ENCODE measurements at places on chromosomes 11 and 22.

DNA sequence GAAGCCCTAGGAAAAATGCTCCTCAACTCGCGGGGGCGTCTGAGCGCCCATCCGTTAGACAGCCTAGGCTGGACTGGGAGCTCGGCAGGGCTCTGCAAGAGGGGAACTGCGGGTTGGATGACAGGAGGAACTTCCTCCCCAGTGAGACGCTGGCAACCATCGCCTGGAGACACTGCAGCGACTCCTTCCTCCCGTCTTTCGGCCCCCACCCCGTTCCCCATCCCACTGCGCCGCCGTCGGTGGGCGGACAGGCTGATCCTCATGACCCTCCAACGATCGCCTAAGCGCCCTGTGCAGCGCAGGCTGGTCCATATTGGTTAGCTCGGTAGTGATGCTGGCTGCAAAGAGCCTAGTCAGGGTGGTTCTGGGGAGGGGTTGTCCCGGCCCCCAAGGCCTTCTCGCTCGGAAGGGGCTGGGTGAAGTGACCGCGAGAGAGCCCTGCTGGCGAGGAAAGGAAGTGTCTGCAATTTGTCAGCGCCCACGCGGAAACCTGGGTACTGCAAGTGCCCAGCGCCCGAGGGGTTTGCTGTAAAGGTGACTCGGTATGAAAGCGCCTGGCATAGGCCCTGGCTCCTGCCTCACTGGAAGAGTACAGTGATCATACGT is 638 bp downstream of the NRGN start:
- no peak for DNase-seq

DNA sequence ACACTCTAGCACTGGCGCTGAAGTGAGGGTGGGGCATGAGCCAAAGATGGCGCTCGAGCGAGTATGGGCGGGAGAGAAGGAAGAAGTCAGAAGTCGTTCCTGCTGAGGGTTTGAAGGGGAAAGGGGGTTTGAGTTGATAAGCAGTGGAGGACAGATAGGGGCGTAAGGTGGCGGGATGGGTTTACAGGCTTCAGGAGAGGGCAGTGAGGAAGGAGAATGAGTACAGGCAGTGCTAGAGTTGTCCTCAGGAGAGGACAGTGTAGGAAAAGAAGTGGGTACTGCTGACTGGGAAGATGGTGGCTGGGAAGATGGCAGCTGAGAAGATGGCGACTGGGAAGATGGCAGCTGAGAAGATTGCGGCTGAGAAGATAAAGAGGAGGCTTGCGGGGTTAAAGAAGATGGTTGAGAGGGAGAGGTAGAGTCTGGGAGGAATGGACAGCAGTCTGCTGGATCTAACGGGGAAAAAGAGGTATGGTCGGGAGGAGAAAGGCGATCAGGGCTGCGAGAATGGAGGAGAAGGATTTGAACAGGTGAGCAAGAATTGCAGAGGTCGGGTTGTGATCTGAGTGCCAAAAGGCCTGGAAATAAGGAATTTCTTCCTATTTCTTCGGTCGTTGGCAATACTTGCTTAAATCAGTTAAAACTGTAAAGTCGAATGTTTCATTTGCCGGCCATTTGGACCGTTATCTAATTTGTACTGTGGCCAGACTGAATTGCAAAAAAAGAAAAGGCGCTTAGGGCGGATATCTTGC is 5.2 kb downstream of the PPFIBP2 start:
- no peak for DNase-seq

- no peak for DNase-seq
Measured at GRCh38 chr11:83613767-83614121, 327.6 kb upstream of the CCDC90B start.

DNA sequence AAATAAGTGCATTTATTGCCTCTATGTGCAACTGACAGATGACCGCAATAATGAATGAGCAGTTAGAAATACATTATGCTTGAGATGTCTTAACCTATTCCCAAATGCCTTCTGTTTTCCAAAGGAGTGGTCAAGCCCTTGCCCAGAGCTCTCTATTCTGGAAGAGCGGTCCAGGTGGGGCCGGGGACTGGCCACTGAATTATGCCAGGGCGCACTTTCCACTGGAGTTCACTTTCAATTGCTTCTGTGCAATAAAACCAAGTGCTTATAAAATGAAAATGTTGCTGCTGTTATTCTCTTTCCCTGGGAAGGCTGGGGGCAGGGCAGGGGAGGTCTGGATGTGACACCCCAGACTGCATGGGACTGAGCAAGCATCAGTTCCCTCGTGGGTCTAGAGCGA is 11.0 kb downstream of the NEFH start:
- DNase-seq: no peak

- DNase-seq: no peak
Measured at GRCh38 chr22:24968066-24968561, 15.6 kb downstream of the KIAA1671 start.

GRCh38 chr22:21719024-21719423 is 16.6 kb downstream of the YPEL1 start:
- no peak for DNase-seq

DNA sequence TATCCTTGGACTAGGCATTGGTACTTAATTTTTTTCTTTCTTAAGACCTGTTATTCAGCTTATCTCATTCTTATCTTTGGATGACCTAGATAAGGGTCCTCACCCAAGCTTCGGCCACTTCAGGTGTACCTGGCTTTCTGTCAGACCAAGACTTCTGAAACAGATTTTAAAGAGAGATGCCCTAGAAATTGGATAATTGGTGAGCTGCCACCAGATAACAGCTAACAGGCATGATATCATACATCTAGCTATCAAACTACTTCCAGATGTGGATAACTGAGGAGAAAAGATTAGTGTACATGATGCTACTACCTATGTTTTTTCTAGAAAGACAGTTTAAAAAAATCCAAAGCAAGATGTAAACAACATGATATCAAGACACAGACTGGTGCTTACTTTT is 52.9 kb downstream of the FZD4 start:
- no peak for DNase-seq

GRCh38 chr11:6633422-6634408 is 14.5 kb upstream of the TPP1 start:
- no peak for DNase-seq

GRCh38 chr22:23137905-23138561 is 3.8 kb downstream of the RSPH14 start:
- DNase-seq: no peak

GRCh38 chr22:29345932-29346331 is 30.4 kb upstream of the RASL10A start:
- no peak for DNase-seq

DNA sequence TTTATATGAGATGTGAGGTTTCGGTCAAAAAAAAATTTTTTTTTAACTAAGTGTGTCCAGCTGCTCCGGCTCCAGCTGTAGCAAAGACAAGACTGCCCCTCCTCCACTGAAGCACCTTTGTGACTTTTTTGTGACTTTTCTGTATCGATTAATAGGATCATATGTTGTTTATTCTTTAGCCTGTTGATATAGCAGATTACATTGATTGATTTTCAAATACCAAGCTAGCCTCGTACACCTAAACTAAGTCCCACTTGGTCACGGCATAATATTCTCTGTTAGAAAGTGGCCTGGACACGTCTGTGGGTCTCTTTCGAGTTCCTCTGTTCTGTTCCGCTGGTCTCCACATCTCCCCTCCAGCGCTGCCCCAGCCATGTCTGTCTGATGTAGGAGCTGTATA is 126.8 kb downstream of the IGLL1 start:
- DNase-seq: no peak

DNA sequence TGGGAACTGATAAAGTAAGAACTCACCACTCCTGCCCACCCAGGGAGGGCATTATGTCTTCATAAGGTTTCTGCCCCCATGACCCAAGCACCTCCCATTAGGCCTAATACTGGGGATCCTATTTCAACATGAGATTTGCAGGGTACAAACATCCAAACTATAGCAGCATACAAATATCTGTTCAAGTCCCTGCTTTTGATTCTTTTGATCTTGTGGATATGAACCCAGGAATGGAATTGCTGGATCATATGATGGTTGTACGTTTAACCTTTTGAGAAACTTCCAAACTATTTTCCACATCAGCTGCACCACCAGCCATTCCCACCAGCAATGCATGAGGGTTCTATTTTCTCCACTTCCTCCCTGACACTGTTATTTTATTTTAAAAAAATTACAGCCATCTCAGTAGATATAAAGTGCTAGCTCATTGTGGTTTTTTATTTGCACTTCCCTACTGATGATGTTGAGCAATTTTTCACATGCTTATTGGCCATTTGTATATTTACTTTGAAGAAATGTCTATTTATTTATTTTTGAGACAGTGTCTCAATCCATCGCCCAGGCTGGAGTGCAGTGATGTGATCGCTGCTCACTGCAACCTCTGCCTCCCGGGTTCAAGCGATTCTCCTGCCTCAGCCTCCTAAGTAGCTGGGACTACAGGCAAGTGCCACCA is 7.1 kb upstream of the ATG16L2 start:
- no peak for DNase-seq

- DNase-seq: no peak
Measured at GRCh38 chr22:23692598-23693291, 1.9 kb downstream of the RGL4 start.

DNA sequence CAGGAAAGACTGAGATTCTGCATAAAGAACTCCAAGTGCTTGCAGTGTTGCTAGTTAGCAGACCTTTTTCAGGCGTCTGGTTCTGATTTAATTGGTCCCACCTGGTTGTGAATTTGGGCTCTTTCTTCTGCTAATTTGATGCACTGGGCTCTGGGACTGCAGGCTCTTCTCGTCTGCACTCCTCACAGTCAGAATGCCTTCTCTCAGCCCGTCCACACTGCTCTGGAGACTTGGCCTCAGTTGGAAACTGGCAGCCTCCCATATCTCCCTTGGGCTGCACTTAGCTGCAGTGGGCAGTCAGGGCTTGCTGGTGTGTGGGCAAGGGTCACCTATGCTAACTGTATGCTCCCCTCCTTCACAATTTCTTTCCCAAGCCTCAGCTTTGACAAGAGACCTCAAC is 1.5 kb downstream of the TRIM6 start:
- DNase-seq: no peak

GRCh38 chr11:57647372-57647771 is 2.3 kb downstream of the YPEL4 start:
- no peak for DNase-seq

- DNase-seq: no peak
Measured at GRCh38 chr11:121351083-121351630, 58.6 kb downstream of the SC5D start.

- no peak for DNase-seq
Measured at GRCh38 chr11:124873951-124874350, 8.7 kb downstream of the ROBO3 start.

- no peak for DNase-seq
Measured at GRCh38 chr22:28925916-28926315, 42.5 kb downstream of the ZNRF3 start.

DNA sequence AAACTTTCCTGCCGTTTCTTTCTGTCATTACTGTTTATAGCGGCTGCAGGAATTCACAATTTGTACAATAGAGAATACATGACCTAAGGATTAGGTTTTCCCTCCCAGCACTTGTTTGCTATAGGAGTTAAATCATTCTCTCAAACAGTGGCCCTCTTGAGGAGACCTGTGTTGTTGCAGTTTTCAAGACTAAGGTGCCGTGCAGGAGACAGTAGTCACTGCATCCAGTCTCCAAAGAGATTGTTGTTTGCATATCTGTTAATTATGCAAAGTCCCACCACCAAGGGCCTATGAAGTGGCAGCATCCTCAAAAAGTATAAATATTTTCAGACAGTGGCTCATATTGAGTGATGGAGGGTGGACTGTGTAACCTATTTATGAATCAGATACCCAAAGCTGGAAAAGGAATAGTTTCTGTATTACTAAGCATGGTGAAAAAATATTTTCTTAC is 2.3 kb downstream of the PRSS23 start:
- no peak for DNase-seq

DNA sequence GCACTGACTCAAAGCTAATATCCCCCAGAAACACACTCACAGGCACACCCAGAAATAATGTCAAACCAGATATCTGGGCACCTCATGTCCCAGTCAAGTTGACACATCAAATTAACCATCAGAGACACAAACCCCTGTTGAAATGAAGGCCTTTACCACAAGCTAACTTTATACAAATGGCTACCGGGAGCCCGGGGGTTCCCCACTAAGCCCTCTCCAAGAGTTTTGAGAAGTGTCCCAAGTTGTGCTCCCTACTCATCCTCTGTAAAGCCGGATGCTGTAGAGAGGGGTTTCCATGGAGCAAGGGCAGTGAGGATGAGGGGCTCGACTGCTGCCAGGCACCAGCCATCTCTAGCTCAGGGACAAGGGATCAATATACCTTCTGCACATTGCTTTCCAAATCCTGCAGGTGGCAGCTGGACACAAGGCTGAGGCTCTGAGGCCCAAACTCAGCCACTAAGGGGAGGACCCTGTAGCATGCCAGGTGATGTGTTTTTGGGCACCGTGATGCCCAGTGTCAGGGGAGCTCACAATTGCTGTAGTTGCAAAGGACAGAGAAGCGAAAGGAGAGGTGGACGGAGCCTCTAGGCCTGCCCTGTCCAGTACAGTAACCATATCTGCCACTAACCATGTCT is 145.7 kb downstream of the TTC17 start:
- no peak for DNase-seq

GRCh38 chr22:47084226-47084625 is 321.8 kb downstream of the TBC1D22A start:
- no peak for DNase-seq

DNA sequence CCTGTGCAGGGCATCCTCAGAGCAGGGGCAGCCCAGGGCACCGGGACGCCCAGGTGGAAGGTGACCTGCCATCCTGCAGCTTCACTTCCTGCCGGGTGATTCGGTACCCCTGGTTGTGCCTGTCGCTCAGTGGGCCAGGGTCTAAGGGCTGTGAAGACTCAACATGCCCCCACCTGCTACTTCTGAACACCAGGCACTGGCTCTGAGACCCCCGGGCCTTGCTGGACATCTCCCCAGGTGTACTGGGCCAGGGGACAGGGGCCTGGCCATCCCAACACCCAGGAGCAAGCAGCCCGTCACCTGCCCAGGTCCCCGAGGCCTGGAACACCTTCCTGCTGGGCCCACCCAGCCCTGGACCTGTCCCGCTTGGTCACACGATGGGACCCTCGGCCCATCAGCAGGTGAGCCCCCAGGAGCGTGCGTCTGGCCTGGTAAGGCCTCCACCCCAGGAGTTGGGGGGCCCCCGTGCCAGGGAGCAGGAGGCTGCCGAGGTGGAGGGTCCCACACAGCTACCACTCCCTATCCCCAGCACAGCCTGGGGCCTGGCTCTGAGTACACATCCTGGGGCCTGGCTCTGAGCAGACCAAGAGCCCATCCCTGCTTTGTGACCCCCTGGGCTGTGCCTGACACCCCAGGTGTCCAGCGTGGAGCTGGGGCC is 3.9 kb upstream of the MUC5B start:
- DNase-seq: no peak

DNA sequence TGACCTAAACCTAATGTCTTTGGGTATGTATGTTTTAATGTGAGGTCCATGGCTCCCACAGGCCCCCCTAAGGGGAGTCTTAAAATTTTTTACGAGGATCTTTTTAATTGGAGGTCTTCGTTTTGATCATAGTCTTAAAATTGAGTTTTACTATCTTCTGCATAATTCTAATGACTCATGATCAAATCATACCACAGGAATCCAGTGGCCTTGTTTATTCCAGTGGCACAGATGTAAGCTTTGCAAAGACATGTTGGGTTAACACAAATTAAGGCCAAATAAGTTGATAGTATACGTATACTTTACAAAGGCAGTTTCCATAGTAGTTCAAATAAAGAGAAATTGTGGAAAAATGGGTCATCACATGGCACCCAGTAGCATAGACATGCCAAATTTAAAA is 33.9 kb upstream of the FJX1 start:
- DNase-seq: no peak
